ENCODE measurements at places on chromosomes 2 and 18. TPM values are rescaled to one million over a fixed set of nuclear protein-coding genes. Genes with fewer than 3 reads are reported as not detected.
A peak's percentile ranks its signal among the peaks of the same experiment; 100 is the strongest.

GRCh38 chr2:119809339-119810048 is 49.8 kb downstream of the PTPN4 start:
- no peak for DNase-seq

DNA sequence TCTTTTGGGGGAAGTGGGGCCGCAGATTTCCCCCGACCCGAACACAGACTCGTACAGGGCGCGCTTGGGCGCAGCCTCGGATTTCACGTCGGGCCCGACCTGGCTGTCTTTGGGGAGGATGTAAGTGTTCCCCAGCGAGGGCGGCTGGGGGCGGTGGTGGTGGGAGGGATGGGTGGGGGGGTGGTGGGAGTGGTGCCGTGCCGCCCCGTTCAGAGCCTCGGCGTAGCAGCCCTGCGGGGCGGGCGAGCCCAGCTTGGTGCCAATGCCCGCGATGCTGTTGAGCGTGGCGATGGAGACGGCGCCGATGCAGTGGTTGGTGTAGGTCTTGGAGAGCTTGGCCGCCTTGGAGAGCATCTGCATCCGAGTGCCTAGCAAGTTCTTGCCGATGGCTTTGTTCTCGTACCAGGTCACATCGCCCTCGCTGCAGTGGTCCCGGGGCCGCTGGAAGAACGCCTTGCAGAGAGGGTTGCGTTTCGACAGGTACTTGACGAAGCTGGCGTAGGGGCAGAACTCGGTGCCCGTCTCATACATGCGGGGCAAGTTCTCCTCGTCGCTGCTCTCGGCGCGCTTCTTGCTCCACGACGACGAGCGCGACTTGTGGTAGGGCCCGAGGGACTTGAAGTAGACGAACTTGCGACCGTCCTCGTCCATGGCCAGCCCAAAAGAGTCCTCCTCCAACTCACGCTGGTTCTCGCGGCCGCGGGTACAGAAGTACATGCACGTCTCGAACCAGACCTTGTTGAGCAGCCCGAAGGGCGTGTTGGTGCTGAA is 1.3 kb downstream of the KCTD1 start:
- DNase-seq, result peak; percentile 71

- no peak for DNase-seq
Measured at GRCh38 chr2:63544017-63544627, 44.2 kb downstream of the WDPCP start.

GRCh38 chr2:174859563-174860169 is 95.4 kb upstream of the CHRNA1 start:
- no peak for DNase-seq

The RFTN2 gene
- total RNA-seq, result 3.4 TPM

DNA sequence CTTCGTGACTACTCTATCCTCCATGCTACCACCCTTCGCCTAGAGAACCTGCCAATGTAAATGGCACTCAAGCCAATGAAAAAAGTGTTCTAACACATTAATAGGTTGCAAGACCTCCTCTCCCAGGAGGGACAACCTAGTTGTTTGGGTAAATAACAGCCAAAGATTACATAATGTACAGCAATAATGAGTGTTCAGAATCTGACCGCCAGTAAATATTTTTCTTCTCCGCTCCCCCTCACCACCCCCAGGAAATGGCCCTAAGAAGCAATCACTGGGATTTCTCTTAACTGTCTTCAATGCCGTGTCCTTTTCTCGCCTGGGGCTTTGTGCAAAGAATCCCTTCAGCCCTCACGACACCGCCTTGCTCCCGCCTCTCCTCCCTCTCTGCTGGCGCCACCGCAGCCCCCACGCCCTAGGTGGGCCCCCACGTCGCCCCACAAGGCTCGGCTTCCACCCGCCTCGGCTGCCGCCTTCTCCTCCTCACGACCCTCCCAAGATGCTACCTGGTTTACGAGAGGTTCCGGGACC is 458 bp downstream of the HYCC2 start:
- DNase-seq, result peak; percentile 13

DNA sequence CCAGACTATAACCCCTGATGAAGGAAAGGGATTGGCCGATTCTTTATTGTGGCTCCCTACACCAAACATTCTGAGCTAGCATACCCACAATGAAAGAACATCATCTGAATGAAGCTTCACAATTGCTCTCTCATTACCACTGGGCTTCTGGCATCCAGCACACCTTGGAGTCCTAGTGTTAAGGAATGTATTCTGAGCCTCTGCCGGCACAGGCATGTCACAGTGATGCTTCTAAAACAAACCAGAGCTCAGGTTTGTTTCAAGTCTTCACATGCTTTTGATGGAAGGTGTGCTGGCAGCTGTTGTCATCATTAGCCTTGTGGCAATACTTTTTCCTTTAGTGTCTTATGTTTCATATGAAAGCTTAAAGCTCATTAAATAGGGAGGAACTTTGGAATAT is 76.3 kb upstream of the RBBP8 start:
- DNase-seq, result peak; percentile 29

GRCh38 chr2:148614014-148614321 is 30.6 kb upstream of the EPC2 start:
- no peak for DNase-seq

The CACNB4 gene
- 0.83 TPM for total RNA-seq

DNA sequence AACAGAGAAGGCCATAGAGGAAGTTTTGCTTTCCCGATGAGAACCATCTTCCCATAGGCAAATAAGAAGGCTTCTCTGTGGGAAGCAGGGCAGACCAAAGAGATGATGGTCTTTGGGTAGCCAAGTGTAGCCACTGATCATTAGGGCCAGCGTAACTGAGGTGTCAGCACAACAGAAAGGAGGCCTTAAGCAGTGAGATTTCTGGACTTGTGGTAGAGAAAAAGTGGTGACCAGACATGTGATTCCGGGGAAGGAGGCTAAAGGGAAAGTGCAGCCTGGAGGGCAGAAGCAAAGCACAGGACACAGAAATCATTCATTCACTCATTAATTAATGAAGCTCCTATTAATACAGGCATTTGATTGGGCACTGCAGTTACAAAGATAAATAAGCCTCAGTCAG is 15.4 kb downstream of the EVA1A start:
- no peak for DNase-seq

DNA sequence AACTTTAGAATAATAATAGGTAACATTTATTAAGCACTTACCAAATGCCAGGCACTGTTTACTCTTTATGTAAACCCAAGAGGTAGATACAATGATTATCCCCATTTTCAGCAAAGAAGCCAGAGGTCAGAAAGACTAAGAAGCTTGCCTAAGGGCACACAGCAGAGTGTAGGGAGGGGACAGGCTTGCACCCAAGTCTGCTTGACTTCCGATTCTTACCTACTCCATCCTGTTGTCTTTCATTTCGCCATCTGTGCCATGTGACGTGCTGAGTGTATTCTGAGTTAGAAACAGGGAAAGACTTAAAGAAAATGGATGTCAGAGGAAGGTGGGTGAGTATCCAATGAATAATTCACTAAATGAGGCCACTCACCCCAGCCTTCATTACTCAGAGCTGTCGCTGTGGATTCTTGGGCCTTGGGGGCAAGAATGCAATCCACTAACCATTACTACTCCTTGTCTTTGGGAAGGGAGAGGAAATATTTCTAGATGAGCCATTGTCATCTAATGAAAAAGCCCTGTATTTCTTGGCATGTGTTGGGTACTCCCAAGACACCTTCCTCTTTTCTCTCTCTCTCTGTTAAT is 76.4 kb upstream of the BCL11A start:
- DNase-seq, result no peak

- no peak for DNase-seq
Measured at GRCh38 chr2:40507432-40507831, 55.5 kb upstream of the SLC8A1 start.

The RMND5A gene
- total RNA-seq, result 46.8 TPM

DNA sequence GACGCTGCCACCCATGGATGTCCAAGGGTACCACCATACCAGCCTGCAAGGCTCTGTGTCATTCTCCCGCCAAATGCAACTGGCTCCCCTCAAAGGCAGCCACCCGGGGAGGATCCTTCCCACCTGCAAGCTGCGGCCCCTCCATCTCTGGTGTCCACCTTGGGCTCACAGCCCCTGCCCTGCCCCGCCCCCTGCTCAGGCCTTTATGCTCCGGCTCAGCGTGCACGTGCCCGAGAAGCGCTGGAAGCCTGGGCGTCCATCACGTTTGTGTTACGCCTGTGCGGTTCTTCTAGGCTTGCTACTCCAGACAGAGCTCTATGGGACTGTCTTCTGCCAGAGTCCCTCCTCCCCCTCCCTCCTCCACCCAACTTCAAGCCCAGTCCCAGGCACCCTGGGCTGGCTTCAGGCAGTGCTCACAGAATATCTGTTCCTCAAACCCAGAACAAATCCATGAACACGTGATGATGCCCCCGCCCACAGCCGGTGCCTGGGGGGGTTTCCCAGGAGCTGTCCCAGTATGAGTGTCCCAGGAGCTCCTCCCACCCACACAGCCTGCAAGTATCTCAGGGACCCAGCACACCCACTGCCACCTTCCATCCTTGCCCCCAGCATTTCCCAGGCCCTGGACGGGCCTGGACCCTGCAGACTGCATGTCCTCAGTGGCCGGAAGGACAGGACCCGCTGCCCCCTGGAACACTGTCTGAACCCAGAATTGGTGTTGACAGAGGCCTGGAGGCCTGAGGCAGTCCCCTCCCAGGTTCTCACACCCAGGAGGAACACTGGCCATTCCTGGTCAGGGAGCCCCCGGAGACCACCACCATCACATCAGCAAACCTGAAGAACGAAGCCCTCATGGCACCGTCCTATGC is 30.3 kb downstream of the KIF1A start:
- DNase-seq, result no peak

The SCN2A gene
- under 0.01 TPM for total RNA-seq

DNA sequence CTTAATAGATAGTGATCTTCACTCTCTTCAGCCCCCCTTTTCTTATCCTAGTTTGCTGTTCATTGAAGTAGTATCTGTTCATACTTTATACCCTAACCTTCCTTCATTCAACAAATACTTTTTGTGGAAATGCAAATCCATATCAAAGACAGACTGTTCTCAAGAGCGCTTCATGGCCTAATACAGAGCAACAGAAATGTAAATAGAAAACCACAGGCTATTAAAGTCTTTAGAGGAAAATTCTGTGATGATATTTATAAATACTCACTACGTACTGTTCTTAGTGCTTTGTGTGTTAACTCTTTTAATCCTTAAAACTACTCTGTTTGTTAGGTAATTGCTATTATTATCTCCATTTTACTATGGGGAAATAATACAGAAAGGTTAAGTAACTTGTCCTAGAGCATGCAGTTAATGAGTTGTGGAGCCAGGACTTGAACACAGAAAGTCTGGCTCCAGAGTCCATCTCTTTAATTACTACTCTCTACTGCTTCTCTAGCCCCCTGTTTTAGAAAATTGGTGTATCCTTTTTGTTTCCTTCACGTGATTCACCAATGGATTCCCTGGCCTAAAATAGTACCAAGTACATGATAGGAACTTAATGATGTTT is 2.9 kb downstream of the MDH1 start:
- DNase-seq, result no peak

The PSMA8 gene
- not detected for total RNA-seq

DNA sequence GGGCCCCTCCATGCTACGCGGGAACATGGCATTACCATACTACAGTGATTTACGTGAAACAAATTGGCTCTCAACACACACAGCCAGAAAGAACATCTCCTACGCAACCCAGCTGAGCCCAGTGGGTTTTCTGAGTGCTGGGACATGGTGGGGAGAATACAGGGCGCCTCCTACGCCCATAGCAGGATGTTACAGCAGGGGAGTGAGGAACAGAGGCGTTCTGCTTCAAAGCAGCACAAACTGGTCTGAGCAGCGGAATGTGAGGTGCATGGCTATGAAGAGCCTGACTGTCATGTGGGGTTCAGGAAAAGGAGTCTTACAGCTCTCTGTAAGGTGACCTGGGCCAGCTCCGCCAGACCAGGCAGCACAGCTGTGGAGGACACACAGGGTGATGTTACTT is 108.6 kb upstream of the REV1 start:
- DNase-seq, result peak; percentile 71

DNA sequence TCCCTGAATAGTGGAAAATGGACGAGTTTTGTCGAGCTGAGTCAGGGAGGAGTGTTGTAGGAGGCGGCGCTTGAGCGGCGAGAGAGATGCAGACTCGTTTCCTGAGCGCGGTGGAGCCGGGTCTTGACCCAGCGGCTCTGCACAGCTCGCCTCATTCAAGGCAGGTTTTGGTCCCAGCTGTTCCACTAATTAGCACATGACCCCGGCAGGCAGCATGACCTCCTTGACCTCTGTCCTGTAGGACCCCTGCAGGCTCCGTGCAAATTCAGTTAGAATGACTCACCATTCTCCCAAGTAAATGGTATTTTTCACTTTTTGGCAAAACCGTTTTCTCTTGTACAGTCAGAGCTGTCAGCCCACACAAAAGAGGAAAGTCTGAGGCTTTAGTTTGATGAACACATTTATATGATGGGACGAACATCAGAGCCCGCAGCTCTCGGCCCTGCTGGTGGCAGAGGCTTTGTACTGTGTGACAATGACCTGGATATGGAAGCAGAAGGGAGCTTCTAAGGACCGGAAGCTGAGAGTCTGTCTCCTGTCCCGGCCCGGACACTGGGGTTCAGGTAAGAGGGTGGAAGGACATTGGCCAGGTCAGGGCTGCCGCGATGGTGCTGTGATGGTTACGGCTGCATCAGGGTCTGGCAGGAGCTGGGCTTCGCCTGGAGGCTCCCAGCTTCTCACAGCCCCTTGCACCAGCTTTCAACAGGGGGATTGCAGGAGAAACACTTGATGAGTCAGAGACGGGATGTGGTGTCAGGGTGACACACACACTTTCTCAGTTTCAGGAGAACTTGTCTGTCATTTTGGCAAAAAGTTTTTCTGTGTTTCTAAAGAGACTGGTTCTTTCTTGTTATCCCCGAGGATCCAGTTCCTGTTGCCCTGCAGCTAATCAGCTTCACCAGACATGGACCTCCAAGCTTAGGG is 29.9 kb upstream of the ALKAL2 start:
- DNase-seq, result peak; percentile 70

DNA sequence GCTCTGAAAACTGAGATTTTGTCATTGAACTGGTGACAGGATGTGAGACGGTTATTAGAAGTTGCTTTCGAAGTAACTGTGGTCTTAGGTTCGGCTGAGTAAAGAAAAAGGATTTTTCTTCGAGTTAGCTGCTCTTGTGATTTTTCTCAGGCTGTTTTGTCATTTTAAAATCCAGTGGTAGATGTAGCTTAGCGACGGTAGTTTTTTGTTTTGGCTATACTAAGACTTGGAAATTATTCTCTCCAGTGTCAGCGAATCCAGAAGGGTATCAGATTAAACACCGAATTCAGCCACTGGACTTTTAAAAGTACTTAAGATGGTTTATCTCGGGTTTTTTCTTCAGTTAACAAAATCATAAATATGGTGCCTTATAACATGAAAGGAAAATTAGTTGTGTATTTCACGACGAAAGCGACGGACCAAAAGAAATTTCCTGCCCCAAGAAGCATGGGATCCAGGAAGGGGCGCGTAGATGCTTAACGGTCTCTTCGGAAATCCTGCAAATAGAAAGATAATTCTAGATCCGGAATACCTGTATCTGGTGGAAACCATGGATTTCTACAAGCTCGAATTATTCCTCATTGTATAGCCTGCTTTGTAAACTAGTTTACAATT is 1.2 kb downstream of the SFT2D3 start:
- DNase-seq, result peak; percentile 39

The RGPD3 gene
- 0.17 TPM for total RNA-seq

The SCN3A gene
- not detected for total RNA-seq

DNA sequence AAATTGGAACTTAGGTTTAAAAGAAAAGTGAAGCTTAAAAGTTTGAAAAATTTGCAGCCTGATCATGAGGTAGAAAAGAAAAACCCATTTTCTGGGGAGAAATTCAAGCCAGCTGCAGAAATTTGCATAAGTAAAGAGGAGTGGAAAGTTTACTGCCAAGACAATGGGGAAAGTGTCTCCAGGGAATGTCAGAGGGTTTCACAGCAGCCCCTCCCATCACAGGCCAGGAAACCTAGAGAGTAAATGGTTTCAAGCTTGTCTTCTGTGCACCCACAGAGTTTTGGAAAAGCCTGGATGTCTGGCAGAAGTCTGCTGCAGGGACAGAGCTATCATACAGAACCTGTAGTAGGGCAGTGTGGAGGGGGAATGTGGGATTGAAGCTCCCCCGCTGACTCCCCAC is 254.0 kb upstream of the FSIP2 start:
- DNase-seq, result no peak

All from H7 (cell line).